HTR-8/SVneo (cell line): ENCODE measurements at places on chromosomes 4 and X.
A peak's percentile ranks its signal among the peaks of the same experiment; 100 is the strongest.

GRCh38 chr4:80803337-80803736 is 227.2 kb upstream of the BMP3 start:
- no peak for DNase-seq

GRCh38 chr4:174538123-174538875 is 16.0 kb upstream of the HPGD start:
- peak; percentile 3 for DNase-seq

DNA sequence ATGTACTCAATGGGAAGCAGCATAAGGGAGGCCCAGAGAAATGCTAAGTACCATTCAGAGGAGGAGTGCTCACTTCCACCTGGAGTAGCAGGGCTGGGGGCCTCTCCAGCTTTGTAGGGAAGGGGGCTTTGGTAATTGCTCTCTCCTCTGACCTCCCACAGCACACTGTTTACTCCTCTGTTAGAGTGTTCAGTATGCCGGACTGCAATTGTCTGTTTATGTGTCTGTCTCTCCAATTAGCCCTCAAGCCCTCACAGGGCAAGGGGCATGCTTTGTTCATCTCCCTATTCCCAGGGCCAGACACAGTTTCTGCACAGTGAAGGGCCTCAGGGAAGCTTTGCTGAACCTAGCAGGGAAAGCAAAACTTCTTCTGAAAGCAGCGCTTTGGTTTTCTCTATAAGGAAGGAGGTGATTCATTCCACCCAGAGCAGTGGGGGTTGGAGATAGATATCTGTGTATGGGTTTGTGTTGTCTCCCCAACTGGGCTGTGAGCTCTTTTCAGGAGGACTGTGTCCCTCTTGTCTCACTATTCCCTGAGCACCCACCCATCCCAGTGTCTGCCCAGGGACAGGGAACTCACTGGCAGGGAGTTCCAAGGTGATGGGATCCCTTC is 50.0 kb upstream of the VMA21 start:
- DNase-seq: no peak

DNA sequence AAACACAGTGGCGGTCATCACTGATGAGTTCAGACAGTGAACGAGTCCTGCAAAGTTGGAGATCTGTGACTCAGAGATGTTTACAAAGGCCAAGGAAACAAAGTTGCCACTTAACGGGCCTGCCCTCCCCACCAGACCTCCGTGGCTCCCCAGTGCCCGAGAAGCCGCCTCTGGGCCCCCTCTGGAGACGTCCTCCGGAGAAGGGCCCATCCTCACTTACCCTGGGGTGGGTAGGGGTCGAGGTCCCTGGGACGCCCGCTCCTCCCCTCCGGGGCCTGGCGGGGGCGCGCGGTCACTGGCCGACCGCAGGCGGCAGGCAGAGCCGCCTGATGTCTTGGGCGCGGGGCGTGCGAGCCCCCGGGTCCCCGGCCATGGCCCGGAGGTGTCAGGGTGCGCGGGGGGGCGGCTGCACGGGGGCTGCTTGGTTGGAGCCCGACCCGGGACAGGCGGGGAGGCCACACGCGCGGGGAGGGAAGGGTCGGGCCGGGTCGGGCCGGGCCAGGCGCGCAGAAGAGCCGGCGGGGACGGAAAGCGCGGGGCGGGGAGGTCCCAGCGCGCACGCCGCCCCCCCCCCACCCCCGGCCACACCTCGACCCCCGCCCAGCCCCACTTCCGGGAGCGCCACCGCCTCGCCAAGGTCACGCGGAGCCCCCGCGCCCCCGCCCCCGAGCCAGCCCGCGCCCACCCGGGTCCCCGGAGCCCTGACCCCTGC is 529 bp downstream of the DHRSX start:
- DNase-seq: peak; percentile 45
